ENCODE measurements at places on chromosomes 2 and 18. TPM values are rescaled to one million over a fixed set of nuclear protein-coding genes. Genes with fewer than 3 reads are reported as not detected.
A peak's percentile ranks its signal among the peaks of the same experiment; 100 is the strongest.

Gene CERKL
- not detected for total RNA-seq

Gene BOD1L2
- not detected for total RNA-seq

GRCh38 chr2:227739351-227739750 lies 6.3 kb upstream of the SCYGR8 start:
- DNase-seq: no peak
- H3K27me3 ChIP-seq: no peaks in the 10 kb centered on the region
- H3K36me3 ChIP-seq: no peaks in the 10 kb centered on the region
- no peaks in the 10 kb centered on the region for H3K4me1 ChIP-seq

- no peak overlapping the region for H3K4me3 ChIP-seq
- H3K27me3 ChIP-seq: no peaks in the 10 kb centered on the region
- H3K4me1 ChIP-seq: no peaks in the 10 kb centered on the region
- no peaks in the 10 kb centered on the region for H3K36me3 ChIP-seq
Observed at GRCh38 chr2:207290833-207291624, 125.3 kb upstream of the KLF7 start.

DNA sequence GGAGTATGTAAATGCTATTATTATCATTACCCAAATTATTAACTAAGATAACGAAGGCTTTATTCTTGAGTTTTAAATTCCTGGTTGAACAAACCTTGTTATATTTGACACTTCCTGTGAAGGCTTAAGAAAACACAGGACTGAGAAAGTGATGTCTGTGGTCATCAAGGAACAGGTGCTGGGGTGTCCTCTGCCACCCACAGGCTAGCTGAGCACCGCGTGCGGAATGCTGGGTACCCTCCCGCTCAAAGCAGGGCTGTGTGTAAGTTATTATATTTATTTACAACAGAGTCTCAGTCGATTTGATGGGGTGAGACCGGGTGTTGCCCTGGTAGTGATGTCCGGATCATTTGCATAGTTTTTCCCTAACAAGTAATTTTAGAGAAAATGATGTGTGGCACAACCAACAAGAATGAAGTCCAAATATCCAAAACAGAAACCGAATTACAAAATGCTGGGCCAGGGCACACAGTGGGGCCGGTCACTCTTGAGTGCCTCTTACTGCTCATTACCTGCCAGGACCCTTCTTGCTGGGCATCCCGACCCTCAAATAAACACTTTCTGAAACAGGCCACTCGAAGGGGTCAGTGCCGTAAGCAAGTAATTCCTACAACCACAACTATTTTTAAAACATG lies 49.2 kb downstream of the TMEM18 start:
- no peak overlapping the region for H3K4me3 ChIP-seq
- no peak overlapping the region for H3K27ac ChIP-seq
- H3K4me1 ChIP-seq: no peaks in the 10 kb centered on the region
- no peak for DNase-seq
- peaks cover 3% of the 10 kb centered on the region for H3K27me3 ChIP-seq
- no peaks in the 10 kb centered on the region for H3K36me3 ChIP-seq

DNA sequence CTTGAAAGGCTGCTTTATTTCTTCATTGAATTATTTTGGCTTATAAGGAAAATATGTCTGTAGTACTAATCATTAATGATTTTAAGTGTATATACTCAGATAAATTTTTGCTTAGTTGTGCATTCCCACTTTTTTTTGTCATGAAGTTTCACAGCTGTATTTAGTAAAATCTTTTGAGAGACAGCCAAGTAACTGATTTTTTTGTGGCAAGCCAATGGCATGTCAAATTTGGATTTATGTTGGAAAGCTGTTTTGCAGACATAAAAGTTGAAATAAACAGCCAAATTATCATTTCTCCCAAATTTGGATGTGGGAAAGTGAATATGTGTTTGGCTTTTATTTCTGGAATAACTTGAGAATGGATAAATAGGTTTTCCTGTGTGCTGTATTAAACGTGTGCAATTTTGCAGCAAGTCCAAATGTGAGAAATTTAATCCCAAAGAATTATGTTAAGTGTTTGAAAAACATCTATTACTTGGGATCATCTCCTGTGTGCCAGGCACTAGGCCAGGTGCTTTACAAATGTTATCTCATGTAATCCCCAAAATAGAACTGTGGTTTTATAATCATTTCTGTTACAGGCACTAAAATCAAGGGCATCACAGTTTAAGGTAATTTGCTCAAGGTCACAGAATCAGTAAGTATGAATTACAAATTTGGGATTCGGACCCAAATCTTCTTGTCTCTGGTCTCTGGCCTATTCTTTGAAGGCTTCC lies 160.4 kb downstream of the PTPRM start:
- H3K4me1 ChIP-seq: no peaks in the 10 kb centered on the region
- no peak overlapping the region for H3K4me3 ChIP-seq
- no peaks in the 10 kb centered on the region for H3K36me3 ChIP-seq
- DNase-seq: no peak

- no peak overlapping the region for H3K4me3 ChIP-seq
- H3K27me3 ChIP-seq: no peaks in the 10 kb centered on the region
- H3K27ac ChIP-seq: no peak overlapping the region
- H3K4me1 ChIP-seq: no peaks in the 10 kb centered on the region
Observed at GRCh38 chr2:178846458-178846802, 39.2 kb upstream of the TTN start.

DNA sequence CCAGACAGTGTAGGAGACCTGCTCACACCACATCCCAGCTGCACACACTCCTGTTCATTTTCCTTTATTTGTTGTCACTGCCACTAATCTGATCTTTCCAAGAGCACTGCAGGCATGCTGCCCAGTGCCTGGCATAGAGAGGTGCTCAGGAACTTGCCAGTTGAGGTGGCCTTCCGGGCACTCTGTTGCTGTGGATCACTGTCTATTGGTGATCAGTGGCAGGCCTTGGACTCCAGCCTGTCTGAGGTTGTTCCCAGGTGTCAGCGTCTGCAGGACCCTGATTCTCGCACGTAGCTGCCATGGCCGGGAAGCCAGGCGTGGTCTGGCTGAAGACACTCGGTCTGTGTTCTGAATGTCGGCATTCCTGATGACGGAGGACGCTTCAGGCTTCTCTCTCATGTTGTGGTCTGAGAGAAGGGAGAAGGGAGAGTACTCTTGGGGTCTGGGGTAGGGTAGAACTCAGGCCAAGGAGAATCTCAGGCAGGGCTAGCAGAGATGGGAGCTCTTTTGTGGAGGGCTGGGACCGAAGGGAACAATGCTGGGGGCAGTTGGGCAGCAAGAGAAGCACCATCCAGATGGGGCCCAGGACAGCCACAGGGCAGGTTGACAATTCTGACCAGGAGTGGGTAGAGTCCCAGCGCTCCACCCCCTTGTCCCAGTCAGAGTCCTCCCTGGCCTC lies 240.9 kb downstream of the MYCN start:
- H3K4me1 ChIP-seq: no peaks in the 10 kb centered on the region
- no peak for DNase-seq
- no peak overlapping the region for H3K27ac ChIP-seq
- no peaks in the 10 kb centered on the region for H3K36me3 ChIP-seq

Gene MLPH
- not detected for total RNA-seq

DNA sequence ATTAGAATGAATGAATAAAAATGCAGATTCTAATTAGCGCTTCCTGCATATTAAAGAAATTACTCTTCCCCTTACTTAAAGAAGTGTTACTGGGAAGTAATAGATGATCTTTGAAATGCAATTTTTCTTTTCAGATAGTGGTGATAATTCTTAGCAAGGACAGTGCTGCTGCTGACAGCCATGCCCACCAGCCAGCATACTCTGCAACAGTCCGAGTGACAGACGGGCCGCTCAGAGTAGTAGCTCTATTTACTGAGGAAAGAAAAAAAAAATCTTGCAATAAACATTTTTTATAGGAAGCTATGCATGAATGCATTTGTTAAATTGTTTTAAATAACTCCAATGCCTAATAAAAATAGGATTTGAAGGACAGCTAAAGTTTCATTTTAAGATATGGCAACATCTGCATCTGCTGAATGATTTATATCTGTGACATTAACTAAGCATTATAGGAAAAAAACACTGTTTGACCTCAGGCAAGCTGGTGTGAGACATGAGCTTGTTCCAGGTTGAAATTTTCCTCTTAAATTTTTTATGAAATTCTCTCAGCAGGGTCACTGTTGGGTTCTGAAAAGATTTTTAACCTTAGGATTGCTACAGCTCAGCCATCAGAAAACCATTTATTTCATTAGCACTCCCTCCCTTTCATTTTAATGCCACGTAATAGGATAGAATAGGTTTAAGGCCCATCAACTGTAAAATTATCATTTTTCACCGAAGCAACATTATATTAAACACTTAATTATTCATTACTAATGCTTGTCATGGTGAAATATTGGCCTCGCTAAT lies 393.8 kb downstream of the DCDC2C start:
- H3K4me3 ChIP-seq: no peak overlapping the region
- no peak for DNase-seq
- no peaks in the 10 kb centered on the region for H3K36me3 ChIP-seq
- no peak overlapping the region for H3K27ac ChIP-seq

Gene SKOR2
- total RNA-seq: not detected

DNA sequence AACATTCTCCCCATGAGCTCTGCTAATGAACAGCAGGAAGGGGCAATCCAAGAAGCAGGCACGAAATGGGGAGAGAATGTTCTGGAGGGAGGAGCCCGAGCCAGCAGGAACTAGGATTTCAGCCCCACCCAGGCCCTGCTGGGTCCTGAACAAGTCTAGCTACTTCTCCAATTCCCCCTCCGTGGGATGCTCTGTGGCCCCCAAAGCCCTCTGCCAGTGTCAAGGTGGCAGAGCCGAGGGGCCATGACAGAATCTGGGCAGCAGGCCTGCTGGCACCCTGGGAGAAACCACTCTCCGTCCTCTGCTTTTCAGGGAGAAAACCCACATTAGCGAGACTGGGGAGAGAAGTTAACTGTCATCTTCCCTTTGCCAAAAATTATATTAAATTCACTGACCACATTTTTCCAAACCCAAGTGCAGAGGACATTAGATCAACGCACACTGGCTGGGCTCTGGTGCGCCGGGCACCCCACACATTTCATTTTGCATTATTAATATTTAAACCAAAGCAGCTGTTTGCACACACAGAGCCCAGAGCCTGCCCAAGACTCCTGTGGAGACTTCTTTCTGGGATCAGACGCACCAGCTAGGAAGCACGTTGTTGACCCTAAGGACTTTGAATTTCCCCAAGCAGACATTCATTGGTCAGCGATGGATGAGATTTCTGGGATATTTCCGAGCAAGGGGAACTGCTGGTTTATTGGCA lies 80.2 kb upstream of the PKDCC start:
- no peak overlapping the region for H3K27ac ChIP-seq
- H3K4me1 ChIP-seq: no peaks in the 10 kb centered on the region
- DNase-seq: no peak
- no peaks in the 10 kb centered on the region for H3K36me3 ChIP-seq
- no peaks in the 10 kb centered on the region for H3K27me3 ChIP-seq
- no peak overlapping the region for H3K4me3 ChIP-seq

Gene PDE1A
- not detected for total RNA-seq

DNA sequence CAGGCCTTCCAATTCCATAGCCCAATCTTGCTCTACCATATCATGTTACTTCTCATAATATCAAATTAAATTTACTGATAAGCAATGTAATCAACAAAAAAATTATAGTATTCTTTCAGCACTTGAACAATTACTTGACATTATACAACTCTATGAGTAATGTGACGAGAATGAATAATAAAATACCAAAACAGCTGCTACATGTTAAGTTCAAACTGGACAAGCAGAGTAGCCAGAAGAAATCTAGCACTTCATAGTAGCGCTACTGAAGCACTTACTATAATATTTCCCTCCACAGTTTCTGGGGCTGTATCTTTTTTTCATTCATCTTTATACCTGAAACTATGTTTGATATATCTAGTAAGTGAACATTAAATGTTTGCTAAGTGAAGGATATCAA lies 14.9 kb downstream of the PPP3R1 start:
- H3K4me3 ChIP-seq: no peak overlapping the region
- H3K36me3 ChIP-seq: no peaks in the 10 kb centered on the region
- no peak for DNase-seq
- peak overlapping the region; percentile 41 for H3K27ac ChIP-seq

Gene MBD2
- 114 TPM for total RNA-seq

Gene ACKR3
- total RNA-seq: 3.1 TPM

DNA sequence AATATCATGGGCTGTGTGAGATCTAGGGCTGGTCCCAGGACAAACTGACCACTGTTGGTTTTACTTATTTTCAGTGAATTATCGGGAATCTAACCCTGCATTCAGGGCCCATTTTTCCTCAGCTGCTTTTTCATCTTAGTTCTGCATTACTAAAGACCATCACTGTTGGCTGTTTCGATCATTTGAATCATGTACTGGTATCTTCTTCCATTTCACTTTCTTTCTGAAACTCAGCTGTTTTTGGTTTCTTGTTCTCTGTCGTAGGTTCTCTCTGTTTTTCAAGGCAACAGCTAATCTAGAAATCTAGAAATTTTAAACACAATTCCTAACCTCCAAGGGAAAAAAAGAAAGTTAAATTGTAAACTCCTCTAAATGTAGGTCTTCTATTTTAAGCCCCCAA lies 159.9 kb upstream of the SESTD1 start:
- H3K4me1 ChIP-seq: no peaks in the 10 kb centered on the region
- no peaks in the 10 kb centered on the region for H3K27me3 ChIP-seq
- H3K36me3 ChIP-seq: no peaks in the 10 kb centered on the region
- no peak overlapping the region for H3K27ac ChIP-seq

DNA sequence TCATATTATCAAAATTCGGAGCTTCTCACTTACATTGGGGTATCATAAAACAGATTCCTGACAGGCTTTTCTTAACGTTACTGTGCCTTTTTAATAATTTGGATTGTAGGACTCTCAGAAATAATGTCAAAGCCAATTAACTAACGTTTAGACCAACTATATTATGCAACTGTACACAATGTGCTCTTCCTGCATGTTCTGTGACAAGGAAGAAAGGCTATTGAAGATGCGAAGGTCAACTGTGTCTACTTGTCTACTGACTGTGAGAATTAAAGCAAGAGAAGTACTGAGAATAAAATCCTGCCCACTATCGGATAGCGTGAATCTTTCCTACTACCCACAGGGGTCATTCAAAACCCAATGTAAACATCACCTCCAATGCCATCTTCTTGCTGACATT lies 393.0 kb downstream of the NBAS start:
- no peaks in the 10 kb centered on the region for H3K36me3 ChIP-seq
- no peaks in the 10 kb centered on the region for H3K4me1 ChIP-seq
- no peaks in the 10 kb centered on the region for H3K27me3 ChIP-seq
- no peak overlapping the region for H3K27ac ChIP-seq
- H3K4me3 ChIP-seq: no peak overlapping the region
- no peak for DNase-seq

DNA sequence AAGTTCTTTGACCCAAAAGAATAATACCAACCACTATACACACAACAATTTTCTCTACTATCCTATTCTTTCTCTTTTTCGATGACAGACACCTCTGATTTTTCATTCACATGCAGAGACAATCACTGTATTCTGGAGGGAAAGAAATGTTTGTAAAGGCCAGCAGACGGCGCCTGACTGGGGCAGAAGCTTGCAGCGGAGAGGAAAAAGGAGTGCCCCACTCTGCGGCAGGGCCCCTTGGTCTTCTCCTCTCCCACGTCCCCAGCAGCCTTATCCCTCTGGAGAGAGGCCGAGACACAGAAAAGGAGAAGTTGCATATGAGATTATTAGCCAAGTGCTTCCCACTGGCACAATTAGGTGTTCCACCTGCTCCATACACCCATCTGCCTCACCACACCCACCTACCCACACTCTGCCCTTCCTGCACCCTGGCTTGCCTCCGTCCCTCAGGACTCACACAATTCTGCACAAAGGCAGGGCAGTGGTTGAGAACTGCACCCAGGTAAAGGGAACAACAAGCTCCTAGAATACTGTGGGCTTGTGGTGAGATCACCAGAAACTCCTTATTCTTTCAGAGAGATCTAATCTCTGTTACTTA lies 687.3 kb downstream of the NRXN1 start:
- H3K36me3 ChIP-seq: no peaks in the 10 kb centered on the region
- H3K27me3 ChIP-seq: no peaks in the 10 kb centered on the region
- no peak overlapping the region for H3K27ac ChIP-seq
- H3K4me1 ChIP-seq: no peaks in the 10 kb centered on the region
- H3K4me3 ChIP-seq: no peak overlapping the region
